ENCODE measurements at places on chromosomes 6 and 20. TPM values are rescaled to one million over a fixed set of nuclear protein-coding genes. Genes with fewer than 3 reads are reported as not detected.

The CTAGE9 gene
- not detected for total RNA-seq

The ALDH5A1 gene
- 22.2 TPM for total RNA-seq

The CLPSL2 gene
- not detected for total RNA-seq

GRCh38 chr6:47934023-47934422 is 152.2 kb downstream of the OPN5 start:
- no peak overlapping the region for H3K4me3 ChIP-seq
- no peak overlapping the region for H3K27ac ChIP-seq
- H3K4me1 ChIP-seq = no peaks in the 10 kb centered on the region

The RPS6KA2 gene
- 25.8 TPM for total RNA-seq

GRCh38 chr6:2990248-2990931 is 9.3 kb upstream of the NQO2 start:
- peak overlapping the region; percentile 71 for H3K4me3 ChIP-seq
- peaks cover 39% of the 10 kb centered on the region for H3K4me1 ChIP-seq
- H3K27ac ChIP-seq = peak overlapping the region; percentile 94
- DNase-seq = peak; percentile 24
- H3K36me3 ChIP-seq = peaks cover 50% of the 10 kb centered on the region

- no peaks in the 10 kb centered on the region for H3K4me1 ChIP-seq
- peaks cover 77% of the 10 kb centered on the region for H3K27me3 ChIP-seq
- H3K36me3 ChIP-seq = no peaks in the 10 kb centered on the region
- H3K27ac ChIP-seq = no peak overlapping the region
Observed at GRCh38 chr6:33983109-33983716, 162.7 kb downstream of the GRM4 start.

The TCF21 gene
- total RNA-seq = not detected

- no peak overlapping the region for H3K27ac ChIP-seq
- H3K4me1 ChIP-seq = peaks cover 11% of the 10 kb centered on the region
- no peak for DNase-seq
- no peaks in the 10 kb centered on the region for H3K27me3 ChIP-seq
Observed at GRCh38 chr20:49753133-49753532, 39.5 kb upstream of the B4GALT5 start.

All from Calu3 (cell line).